HepG2 (cell line): ENCODE measurements at places on chromosomes 12 and 14.

DNA sequence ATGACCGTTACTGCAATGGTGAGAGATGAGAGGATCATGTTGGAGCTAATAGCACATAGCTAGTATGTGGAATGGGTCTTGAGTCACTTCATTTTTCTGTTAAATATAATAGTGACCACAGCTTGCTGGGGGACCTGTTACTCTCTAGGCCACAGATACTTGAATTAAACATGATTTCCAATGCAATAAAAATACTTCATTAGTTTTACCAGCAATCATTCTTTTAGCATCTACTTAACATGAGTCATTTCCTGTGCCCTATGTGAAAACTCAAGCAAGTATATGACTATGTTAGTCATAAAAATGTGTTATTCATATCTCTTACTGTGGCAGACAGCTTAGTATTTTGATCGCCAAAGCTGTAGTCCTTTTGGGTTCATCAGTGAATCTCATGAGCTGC, 798.8 kb downstream of the SLC16A7 start:
- no peak for DNase-seq

DNA sequence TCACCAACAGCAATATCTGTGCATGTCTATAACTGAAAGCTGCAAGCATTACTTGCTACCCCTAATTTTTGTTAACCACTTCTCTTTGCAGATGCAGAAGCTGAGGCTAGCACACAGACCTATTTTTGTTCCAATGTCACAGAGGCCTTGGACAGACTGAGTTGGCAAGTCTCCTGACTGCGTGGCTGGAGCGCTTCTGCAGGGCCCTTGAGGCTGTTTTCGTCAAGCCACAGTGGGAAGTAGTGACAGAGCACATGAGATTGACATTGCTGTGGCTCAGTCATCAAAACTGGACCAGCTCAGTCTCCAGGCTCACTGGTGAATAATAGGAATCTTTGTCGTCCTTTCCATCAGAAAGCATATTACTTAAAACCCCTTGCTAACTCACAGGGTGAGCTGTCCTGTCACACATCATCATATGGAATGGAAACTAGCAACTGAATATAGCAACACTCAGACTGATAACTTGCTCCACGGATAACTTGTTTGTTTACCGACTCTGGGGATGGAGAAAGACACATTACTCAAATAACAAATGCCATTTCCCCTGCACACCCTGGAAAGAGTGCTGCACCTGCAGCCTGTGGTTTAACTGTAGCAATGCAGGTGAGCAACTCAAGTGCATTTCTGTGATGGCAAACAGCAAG, 43.6 kb upstream of the DDX11 start:
- DNase-seq, result no peak

GRCh38 chr14:32593290-32593942, 264.3 kb downstream of the AKAP6 start:
- DNase-seq, result no peak

GRCh38 chr12:111505601-111506036, 93.5 kb downstream of the ATXN2 start:
- DNase-seq, result no peak

GRCh38 chr14:93481758-93482157, 51.0 kb downstream of the UNC79 start:
- no peak for DNase-seq

DNA sequence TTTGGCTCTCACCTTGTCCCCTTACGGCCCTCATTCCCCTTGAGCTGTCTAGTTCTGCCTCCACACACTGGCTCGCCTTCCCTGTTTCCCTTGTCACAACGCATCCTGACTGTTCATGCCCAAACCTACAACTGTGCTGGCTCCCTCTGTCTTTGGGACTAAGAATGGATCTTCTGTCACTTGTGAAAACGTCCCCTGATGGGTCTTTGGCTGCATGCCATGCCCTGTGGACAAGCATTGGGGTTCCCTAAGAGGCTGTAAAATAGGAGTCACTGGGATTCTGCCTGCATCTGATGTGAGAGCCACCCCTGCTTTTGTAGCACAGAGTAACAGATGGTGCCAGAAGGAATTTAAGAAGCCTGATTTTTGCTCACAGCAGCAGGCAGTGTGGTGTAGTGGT, 285.3 kb upstream of the CRY1 start:
- DNase-seq, result no peak

DNA sequence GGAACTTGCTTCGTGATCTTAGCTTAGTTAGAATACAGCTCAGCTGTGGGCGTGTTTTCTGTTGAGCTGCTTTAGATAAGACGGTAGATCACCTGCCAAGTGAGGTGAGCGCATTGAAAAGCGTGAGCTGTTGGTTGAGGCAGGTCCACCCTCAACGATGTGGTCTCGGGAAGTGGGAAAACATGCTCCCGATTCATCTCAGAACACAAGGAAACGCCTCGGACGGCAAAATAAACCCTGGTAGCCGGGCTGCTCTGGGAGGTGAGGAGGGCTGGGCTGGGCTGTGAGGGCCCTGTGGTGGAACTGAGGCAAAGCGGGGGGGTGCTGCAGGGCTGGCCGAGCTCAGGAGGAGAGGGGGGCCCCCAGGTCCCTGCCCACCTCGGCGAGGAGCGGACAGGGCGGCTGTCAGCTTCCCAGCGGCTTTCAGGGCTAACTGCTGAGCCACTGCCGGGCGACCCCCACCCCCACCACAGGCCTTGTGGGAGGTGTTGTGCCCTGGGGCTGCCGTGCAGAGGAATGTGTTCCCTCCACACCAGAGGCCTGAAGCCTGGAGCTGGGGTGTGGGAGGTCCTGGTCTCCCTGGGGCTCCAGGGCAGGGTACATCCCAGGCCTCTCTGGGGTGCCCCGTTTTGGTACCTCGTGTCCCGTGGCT, 30.7 kb downstream of the NOC4L start:
- DNase-seq, result no peak

GRCh38 chr14:105224845-105225570, 23.3 kb upstream of the BTBD6 start:
- no peak for DNase-seq

GRCh38 chr12:89461649-89462612, 62.7 kb downstream of the GALNT4 start:
- DNase-seq, result peak; percentile 44

DNA sequence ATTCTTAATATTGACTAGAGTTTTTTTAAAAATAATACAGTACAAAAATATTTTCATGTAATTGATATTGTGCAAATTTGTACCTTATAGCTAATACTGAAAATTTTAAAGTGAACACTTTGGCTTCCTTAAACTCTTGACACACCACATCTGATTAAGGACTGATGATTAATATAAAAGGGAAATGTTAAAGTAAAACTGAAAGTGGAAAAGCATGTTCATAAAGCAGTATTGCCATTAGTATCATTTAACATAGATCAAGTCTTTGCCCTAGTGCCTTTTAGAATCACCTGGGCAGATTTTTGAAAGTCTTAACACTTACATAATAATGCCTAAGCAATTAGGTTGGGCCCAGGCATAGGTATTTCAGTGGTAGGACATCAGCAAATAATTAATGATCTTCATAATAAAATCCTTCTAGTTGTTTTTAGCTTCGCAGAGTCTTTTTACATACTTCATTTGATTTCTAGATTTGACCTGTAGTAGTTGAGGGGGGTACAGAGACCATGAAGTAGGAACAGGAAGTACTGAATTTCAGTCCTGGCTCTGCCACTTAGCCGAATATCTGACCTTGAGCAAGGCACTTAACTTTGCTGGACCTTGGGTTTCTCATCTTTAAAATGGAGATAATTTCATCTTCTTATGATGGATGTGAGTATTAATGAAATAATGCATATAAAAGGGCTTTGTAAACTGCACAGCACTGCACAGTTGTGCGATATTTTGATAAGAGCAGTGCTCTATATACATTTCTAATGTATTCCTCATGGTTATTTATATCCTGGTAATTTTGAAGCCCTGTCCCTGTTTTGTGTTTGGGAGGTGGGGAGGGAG, 43.7 kb downstream of the MARK3 start:
- no peak for DNase-seq

DNA sequence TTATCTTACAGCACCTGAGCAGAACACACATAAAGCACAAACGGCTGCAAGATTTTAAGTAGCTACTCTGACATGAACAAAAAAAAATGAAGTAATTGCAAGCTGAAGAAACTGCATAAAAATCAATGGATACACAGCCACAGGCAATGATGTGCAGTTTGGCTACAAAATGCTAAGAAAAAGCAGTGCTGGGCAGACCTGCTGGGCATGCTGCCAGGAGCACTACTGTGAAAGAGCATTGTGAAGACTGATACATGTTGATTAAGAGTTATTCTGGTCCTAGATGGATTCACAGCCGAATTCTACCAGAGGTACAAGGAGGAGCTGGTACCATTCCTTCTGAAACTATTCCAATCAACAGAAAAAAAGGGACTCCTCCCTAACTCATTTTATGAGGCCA, 20.1 kb upstream of the RTN1 start:
- no peak for DNase-seq

GRCh38 chr14:66228267-66228970, 257.8 kb upstream of the CCDC196 start:
- no peak for DNase-seq

GRCh38 chr12:110337912-110338710, 57.1 kb downstream of the ATP2A2 start:
- DNase-seq, result peak; percentile 40

DNA sequence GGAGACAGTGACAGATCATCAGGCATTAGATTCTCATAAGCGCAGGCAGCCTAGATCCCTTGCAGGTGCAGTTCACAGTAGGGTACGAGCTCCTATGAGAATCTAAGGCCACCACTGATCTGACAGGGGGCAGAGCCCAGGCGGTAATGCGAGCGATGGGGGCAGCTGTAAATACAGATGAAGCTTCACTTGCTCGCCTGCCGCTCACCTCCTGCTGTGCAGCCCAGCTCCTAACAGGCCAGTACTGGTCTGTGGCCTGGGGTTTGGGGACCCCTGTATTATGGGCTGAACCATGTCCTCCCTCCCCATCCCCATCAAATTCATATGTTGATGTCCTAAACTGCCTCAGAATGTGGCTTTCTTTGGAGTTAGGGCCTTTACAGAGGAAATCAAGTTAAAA, 63.2 kb downstream of the NOS1 start:
- no peak for DNase-seq

GRCh38 chr12:6613015-6613775, 6.0 kb upstream of the CHD4 start:
- DNase-seq, result peak; percentile 62

DNA sequence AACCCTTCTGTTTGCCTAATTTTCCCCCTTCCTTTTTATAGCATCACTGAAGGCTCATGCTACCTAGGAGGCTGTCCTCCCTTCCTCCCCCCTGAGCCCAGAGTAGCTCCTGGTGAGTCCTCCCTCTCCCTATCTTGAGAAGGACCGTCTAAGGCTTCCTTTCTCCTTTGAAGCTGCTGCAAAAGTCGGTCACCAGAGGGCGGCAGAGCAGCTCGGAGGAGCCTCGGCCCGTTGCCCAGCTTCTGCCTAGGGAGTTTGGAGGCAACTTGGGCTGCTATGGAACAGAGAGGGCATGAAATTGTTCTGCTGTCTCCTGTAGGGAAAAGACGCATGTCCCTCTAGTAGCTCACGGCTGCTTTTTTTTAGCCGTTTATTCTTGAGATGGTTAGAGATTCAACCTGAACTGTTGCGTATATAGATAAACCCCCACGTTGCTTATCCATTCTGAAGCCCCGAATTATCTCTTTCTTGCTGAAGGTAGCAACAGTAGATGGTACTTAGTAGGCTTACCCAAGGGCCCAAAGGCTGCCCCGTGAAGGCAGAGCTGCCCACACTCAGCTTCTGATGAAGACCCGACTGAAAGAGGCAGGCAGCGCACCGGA, 5.7 kb downstream of the WNT5B start:
- DNase-seq, result peak; percentile 27

DNA sequence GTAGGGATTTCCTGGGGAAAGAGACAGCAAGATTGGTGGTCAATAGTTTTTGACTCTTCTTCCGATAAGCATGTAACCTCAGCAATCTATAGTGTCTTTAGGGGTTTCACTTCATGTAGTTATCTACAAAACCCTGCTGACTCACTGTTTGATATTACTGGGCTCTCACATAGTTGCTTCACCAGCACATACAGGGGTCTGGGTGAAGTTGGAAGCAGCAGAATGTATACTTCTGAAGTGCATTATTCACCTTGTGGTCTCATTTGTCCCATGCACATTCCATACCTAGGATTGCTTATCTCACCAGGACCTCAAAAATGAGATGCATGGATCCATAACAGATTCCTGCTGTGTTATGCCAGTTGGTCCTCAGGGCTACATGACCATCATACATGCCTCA, 280.0 kb downstream of the LRIG3 start:
- no peak for DNase-seq

GRCh38 chr12:93108985-93109384, 179.9 kb upstream of the EEA1 start:
- no peak for DNase-seq

DNA sequence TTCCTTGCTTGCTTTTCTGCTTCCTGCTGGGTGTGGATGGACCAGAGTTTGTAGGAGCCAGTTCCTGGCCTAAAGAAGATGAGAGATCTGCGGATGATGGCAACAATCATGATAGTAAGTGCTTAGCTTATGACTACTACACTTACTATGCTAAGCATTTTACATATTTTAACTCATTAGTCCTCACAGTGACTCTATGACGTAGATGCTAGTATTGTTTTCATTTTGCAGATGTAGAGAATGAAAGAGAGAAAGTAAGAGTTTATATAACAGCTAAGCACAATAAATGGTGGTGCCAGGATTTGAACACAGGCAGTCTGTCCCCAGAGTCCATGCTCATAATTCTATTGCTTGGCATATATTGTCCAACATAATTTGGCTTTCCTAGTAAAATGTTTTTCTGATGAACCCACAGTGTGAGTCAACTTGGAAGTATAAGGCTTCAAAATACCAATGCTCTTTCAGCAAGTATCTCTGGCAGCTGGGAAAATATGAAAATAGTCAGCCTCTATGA, 363.2 kb upstream of the DDHD1 start:
- no peak for DNase-seq

- no peak for DNase-seq
These were observed 25.1 kb upstream of the FBRSL1 start for GRCh38 chr12:132464820-132465219.

GRCh38 chr14:57073986-57074385, 194.7 kb downstream of the EXOC5 start:
- no peak for DNase-seq

DNA sequence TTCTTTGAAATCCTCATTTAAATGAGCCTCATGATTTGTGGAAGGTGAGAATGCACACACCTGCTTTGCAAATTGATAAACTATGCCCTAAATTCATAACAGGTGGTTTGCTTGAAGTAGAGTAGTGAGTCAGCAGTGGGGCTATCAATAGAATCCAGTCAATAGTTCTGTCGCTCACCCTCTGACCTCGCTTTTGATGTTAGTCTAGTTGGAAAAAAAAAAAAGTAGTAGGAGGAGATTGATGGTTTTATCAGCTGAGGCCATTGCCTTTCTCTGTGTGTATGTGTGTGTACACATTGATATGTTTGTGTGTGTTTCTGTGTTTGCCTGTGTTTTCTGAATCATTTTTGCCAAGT, 267.3 kb downstream of the SNAPC1 start:
- no peak for DNase-seq

DNA sequence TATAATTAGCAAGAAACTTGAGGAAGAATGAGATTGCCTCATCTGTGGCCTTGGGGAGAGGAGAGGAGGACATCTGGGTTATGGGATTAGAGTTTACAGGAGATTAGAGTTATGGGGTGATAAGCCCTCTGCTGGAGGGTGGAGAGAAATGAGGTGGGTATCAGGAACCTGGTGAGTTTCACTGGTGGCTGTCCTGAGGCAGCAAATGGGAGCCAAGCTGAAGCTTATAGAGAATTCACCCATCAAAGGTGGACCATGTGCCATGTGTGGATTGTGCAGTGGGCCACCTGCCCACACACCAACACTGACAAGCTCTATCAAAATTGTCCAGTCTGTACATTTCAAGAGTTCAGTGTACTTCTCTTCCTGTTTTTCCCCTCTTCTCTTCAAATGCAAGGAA, 135.3 kb downstream of the AEBP2 start:
- DNase-seq, result peak; percentile 2
